ENCODE measurements at places on chromosomes 4 and X. TPM values are rescaled to one million over a fixed set of nuclear protein-coding genes. Genes with fewer than 3 reads are reported as not detected.

UCP1 gene
- not detected for total RNA-seq

SATL1 gene
- not detected for total RNA-seq

EXOC1L gene
- not detected for total RNA-seq

GSX2 gene
- total RNA-seq, result not detected

SPP1 gene
- not detected for total RNA-seq

GC gene
- not detected for total RNA-seq

SGMS2 gene
- total RNA-seq, result 143 TPM

SSX2 gene
- not detected for total RNA-seq

S100P gene
- total RNA-seq, result not detected

ITIH6 gene
- total RNA-seq, result not detected

F8A2 gene
- total RNA-seq, result not detected

VCX3B gene
- total RNA-seq, result not detected

USP9X gene
- total RNA-seq, result 47.1 TPM

EMCN gene
- 6.7 TPM for total RNA-seq

TEC gene
- 0.16 TPM for total RNA-seq

C4orf51 gene
- not detected for total RNA-seq

PABPC1L2A gene
- not detected for total RNA-seq

VGLL1 gene
- total RNA-seq, result not detected

FGFRL1 gene
- total RNA-seq, result 42.9 TPM

LONRF3 gene
- total RNA-seq, result not detected
